ENCODE measurements at places on chromosomes 2 and 18.

- DNase-seq, result no peak
These were observed 209.0 kb downstream of the MC4R start for GRCh38 chr18:60163622-60164021.

DNA sequence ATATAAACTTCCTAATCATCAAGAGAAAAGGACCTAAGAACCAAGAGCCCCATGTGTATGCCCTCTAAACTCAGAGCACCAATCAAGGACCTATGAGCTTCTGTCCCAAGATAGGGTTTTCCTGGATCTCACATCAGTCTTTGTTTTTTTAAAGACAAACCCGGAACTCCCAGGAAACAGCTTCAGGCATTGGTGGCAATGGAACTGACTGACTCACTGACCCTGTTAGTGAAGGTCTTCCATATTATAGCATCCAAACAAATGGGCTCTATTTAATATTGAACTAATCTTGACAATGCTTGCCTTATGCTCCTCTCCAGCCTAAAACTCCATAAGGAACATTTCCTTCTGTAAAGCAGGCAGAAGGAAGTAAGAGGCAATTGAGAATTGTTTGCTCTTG lies 63.5 kb upstream of the RPE start:
- DNase-seq, result no peak

GRCh38 chr2:151762694-151763093 lies 28.4 kb upstream of the NEB start:
- DNase-seq, result no peak

GRCh38 chr2:152550386-152550785 lies 166.9 kb downstream of the PRPF40A start:
- no peak for DNase-seq

- DNase-seq, result no peak
These were observed 31.5 kb upstream of the REG3A start for GRCh38 chr2:79191081-79191480.
